Activated CD4-positive, alpha-beta T cell treated with anti-CD3 and anti-CD28 coated beads for 1 hour (primary cell): ENCODE measurements at places on chromosomes 7 and 10.

- DNase-seq = no peak
Measured at GRCh38 chr10:114306116-114306973, 67.3 kb downstream of the VWA2 start.

- no peak for DNase-seq
Measured at GRCh38 chr10:122308417-122309141, 37.5 kb downstream of the BTBD16 start.

DNA sequence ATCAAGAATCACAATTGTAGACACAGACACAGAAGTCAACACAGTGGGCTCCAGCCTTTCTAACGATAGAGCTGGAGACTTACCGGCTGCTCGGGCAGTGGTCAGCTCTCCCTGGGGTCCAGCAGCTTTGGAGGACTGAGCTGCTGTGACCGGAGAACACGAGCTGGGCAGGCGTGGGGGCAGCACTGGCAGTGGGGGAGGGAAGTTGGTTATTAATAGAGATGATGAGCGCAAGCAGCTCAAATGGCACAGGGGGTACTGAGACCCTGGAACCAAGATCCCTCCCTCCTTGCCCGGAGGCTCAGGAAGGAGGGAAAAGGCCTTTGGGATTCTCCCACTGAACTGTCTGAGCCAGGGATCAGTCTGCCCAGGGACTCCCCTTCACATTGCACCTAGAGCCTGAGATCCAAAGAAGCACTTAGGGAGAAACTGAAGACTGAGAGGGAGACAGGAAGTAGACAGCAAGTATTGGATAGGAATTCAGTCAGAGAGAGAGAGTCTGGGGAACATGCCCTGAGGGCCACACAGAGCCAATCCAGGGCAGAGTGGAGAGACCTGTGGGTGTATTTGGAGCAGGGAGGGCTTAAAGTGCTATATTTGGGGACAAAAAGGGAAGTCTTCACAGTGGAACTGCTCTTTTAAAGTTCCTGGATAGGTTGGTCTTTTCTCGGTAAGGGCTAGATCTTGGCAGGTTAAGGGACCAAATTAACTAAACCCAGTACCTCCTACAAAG lies at the start of gene MYOZ1:
TSS of gene MYOZ1 (minus strand) at position 147 of the 733 bp plus-strand sequence. CDS start 1,457 bp downstream, outside the sequence.
- DNase-seq = no peak

DNA sequence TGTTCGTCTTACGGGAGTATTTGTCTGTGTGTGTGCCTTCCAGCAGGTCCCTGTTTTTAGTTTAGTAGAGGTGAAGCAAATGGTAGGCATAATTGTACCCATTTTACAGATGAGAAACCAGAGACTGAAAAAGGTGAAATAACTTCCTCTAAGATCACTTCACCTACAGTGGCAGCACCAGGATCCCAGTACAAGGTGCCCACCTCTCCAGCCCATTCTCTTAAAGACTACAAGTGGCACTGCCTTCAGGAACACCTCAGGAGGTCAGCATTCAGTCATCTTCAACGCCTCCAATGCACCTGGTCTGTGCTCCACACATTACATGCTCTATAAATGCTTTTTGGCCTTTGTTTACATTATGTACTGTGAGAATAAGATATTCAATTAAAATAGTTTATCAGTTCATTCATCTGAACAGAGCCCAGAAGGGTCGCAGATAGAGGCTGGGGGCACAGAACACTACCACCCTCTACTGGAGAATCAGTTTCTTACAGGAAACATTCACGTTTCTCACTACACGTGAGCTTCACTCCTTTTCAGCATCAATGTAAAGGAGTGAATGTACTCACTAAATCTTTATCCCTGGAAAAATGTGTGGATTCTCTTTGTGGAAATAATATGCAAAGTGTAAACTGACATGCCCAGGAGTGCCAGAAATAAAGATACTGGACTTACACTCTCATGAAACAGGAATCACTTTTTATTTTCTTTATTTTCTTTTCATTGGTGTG lies 45.5 kb upstream of the ABLIM1 start:
- DNase-seq = no peak

DNA sequence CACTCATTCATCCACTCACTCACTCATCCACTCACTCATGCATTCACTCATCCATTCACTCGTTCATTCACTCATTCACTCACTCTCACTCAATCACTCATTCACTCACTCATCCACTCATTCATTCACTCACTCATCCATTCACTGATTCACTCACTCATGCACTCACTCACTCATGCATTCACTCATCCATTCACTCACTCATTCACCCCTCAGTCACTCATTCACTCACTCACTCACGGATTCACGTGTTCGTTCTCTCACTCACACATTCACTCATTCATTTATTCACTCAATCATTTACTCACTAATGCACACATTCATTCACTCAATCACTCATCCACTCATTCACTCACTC lies 73.4 kb downstream of the CARD11 start:
- DNase-seq = no peak

DNA sequence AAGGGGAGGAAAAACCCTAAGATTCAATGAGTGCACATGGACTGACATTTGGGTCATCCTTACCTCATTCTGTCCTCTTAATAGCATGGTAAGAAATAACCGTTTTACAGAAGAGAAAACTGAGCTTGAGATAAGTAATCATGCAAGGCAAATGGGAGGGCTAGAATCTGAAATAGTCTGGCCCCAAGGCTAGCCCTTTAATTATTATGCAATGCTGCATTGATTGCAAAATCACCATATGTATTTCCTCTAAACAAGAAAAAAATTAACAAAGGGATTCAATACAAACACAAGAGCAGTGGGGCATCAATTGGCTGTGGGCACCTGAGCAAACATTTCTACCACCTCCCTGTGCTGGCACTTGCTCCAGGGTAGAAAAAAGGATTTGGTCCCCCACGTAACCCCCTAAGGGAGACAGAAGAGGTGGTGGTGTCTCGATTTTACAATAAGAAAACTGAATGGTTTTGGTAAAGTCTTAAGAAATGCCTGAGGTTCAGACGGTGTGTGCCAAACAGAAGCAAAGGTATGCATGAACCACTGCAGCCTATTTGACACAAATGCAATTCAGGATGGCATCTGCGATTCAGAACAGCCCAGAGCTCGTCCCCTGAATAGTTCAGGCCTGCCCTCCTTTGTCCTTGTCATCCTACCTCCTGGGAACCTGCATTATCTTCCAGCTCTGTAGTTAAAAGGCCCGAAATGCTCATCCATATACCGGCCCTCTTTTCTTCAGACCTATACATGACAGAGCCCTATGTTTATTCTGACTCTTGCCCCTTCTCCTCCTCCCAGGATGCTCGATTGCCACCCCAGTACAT lies 23.6 kb downstream of the PIP4K2A start:
- DNase-seq = no peak

DNA sequence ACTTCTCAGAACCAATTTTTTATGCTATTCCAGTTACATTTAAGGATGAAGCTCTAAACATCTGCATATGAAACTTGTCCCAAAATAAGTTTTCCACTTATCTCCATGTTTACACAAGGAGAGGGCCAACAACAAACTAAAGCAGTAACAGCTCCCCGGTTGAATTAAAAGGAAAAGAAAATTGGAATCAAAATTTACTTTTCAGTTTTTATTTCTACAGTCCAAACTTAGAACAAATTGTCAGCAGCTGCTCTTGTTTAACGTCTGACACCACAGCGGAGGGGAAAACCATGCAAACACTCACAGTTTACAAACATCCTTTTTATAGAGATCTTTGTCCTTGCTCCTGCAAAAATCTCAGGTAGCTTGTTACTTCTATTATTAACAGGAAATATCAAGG lies 101.3 kb downstream of the COL28A1 start:
- DNase-seq = no peak
